Stimulated activated naive CD4-positive, alpha-beta T cell (primary cell): ENCODE measurements at places on chromosomes 7 and 10.

DNA sequence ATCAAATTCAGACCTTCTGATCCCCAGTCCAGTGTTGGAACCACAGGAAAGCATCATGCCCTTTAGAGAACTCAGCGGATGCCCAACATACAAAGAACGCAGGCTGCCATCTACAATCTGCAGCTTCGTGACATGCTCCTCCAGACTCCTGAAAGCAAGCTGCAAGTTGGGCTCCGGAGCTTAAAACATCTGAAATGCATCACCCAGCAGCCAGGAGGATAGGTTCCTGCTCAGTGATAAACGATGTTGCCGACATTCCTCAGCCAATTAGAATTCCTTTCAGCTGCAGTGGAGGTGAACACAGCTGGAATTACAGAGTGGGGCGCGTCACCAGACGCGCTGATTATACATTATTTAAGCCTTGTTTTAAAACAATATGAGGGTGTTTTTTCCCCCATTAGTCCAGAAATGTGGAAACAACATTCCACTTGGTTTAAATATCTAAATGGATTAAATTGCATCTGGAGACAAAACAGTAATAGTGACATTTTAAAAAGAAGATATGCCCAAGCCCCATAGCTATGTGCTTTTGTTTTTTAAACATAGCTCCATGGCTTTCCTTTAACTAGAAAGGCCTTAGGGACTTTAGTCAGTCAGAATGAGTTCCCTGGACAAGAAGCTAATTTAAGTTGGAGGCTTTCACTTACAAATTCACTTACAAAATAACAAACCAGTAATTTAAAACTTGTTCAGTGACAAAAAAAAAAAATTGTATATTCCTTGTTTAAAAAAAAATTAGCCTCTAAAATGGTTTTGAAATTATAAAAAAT is 6.3 kb downstream of the SMURF1 start:
- DNase-seq = no peak

DNA sequence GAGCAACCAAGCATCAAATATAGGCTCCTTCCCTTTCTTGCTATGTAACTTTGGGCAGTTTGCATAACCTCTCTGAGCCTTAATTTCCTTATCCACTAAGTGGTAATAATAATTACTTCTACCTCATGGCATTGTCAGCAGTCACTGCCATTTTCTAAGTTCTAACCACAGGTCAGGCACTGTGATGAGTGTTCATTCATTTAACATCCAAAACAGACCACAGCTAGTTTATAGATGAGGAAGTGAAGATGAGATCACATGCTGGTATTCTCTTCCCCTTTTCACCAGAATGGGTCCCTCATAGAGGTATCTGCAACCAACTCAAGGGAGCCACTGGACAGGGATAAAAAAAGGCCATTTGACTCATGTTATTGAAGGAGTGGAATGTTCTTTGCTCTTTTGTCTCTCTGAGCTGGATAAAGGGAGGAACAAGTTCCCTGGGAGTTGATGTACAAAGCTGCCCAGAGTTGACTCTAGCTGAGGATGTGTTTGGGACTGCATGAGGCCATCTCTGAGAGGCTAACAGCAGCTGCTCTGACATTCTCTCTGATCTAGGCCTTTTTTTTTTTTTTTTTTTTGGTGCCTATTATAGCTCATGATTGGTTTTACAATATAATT is 65.0 kb downstream of the DNAJC12 start:
- DNase-seq = no peak

GRCh38 chr10:93110472-93111146 is 36.9 kb downstream of the CYP26A1 start:
- no peak for DNase-seq

GRCh38 chr7:90595801-90596670 is at the start of gene CDK14:
CDK14 (plus strand) TSS chr7:90596321; CDS start chr7:90596628, 307 bp downstream.
- DNase-seq = no peak

DNA sequence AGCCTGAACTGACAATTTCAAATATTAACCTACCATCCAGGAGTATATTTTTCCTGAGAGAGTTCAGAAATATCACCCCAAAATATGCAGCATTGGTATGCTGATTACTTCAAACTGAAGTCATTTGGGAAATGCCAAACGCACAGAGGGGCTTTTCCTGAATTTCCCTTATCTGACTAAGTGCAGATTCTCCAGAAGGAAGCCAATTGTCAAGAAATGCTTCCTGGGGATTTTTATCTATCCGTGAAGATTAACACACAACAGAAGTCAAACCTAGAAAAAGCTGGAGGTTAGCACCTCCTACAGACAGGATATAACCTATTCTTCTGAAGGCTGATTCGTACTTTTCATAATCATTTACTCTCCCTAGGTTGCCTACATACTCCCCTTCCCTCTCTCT is 91.0 kb downstream of the AKR1D1 start:
- no peak for DNase-seq

- no peak for DNase-seq
Measured at GRCh38 chr7:71286924-71287323, 155.0 kb downstream of the GALNT17 start.

DNA sequence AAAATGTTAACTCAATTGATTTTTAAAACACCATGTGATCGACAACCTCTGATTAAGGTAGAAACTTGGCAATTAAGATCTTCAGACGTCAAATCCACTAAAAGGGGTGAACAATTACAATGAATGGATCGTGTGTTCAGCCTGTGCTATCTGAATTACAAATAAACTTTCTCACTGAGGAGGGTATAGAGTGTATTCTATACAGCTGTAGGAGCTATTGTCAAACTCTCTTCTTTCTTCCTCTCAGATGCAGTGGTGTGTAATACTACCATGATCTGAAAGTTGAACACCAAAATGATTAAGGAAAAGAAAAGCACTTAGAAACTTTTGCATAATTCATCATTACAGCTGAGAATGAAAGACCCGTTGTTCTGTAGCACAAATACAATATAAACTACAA is 32.2 kb upstream of the MACC1 start:
- DNase-seq = no peak

DNA sequence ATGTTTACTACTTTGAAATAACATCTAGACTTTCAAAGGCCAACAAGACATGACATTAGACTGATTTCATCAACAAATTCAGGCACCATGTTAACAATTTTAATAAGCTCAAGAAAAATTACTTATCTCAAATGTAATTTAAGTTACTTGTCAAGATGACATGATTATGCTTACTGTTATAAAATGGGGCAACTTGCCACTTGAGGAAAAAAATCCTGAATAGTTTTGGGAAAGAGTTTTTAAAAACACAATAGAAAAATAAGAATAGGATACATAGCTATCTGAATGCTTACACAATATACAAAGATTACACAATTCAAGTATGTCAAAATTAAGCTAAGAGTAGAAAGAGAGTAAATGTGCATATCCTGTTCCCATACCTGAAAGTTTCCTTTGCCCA is 85.4 kb downstream of the RNF32 start:
- DNase-seq = no peak

GRCh38 chr7:107162475-107162874 is 6.3 kb upstream of the HBP1 start:
- no peak for DNase-seq

DNA sequence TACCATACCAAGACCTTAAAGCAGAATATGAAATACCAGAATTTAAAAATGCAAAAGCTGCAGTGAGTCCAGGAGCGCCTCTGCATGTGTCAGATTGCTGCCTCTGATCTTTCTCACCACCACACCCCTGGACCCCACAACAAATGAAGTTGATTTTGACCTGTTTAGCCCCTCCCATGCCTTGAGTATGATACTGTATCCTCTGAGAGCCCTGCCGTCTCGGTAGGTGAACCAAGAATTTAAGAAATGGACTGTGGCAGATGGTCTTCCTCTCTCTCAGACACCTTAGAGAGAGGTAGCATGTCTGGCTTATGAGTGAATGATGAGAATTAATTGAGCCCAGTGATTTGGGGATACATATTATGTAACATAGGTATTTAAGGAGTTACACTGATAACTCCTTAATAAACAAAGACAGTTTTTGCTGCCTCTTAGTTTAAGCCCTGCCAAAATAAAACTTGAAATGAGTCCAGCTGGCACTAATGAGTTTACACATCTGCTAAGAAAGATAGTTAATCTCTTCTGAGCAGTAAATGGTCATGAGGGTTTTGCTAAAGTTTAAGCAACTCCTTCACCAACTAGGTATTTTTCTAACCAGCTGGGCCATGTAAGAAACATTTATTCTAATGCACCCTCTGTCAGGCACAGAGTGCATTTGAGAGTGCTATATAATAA is 4.5 kb upstream of the TFPI2 start:
- no peak for DNase-seq
